ENCODE measurements at places on chromosomes 16 and 17. TPM values are rescaled to one million over a fixed set of nuclear protein-coding genes. Genes with fewer than 3 reads are reported as not detected.

The CLEC18B gene
- not detected for total RNA-seq

The OMG gene
- total RNA-seq: not detected

The DHX40 gene
- total RNA-seq: 21.2 TPM

GRCh38 chr17:32772453-32773025 lies 104.4 kb downstream of the MYO1D start:
- DNase-seq: no peak

DNA sequence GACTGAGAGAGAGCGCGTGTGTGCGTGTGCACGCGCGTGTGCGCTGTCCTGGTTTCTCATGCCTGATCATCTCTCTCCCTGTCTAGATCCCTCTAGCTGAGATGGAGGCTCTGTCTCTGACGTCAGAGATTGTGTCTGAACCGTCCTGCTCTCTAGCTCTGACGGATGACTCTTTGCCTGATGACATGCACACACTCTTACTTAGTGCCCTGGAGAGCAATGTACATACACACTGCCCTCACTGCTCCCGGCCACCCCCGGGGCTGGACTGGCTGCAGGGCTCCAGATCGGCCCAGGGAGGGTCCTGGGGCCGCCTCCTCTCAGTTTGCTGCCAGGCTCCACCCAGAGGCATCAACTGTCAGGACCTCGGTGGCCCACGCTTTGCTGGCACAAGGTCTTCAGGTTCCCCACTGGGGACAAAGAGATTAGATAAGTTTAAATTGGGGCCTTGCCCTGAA lies 13.1 kb upstream of the ABCC3 start:
- no peak for DNase-seq

DNA sequence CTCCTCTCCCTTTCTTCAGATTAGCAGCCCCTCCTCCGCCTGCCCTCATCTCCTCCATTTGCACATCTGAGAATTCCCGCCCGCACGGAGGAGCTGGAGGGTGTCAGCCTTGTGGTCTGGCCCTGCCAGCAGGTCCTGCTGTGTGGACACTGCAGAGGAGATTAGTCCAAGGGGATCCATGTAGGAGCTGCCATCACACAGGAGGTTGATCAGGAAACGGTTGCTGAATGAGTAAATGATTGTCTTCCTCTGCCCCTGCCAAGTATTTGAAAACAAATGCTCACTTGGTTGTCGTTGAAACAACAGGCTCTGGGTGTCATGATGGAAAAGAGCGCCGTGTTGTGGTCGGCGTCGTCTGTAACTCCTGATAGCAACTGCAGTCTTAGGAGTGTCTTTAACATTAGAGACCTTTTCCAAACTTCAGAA lies 63.8 kb upstream of the CHMP6 start:
- DNase-seq: no peak

- no peak for DNase-seq
Measured at GRCh38 chr17:51230306-51230705, 29.5 kb downstream of the MBTD1 start.

DNA sequence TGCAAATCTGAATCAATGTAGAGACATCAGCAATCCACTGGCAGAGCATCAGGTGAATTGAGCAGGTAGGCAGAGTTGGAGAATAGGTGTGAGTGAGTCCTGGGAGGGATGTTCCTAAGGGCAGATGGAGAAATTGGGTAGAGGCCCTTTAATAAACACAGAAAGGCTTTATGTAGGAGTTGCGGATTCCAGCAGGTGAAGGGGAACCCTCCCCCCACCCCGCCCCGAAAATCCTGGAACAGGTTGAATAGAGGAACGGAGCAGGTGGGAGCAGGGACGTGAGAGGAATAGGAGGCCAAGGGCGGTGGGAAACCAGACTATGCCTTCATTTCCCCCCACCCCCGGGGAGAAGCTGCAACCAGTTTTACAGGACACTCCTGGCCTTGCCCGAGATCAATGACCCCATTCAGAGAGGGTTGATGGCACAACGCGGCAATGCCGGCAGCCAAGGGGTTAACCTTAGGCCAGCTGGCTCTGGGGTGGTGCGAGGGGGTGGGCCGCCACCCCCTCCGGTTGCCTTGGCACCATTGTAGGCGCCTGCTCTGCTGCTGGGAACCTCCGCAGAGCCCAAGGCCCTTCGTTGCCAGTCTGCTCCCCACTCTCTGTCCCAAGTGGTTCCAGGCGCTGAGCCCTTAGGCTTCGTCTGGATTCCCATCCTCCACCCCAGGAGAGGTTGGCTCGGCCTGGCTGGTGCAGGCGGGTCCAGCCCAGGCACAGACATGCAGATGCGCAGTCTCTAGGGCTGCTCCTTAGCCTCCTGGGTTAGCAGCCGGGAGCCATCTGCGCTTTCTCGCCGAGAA lies 814 bp upstream of the RUNDC3A start:
- DNase-seq: no peak

GRCh38 chr16:76676356-76676755 lies 399.2 kb downstream of the CNTNAP4 start:
- peak; percentile 14 for DNase-seq

Measured in HT1080 (cell line).